ENCODE measurements at places on chromosomes 16 and 17.
A peak's percentile ranks its signal among the peaks of the same experiment; 100 is the strongest.

DNA sequence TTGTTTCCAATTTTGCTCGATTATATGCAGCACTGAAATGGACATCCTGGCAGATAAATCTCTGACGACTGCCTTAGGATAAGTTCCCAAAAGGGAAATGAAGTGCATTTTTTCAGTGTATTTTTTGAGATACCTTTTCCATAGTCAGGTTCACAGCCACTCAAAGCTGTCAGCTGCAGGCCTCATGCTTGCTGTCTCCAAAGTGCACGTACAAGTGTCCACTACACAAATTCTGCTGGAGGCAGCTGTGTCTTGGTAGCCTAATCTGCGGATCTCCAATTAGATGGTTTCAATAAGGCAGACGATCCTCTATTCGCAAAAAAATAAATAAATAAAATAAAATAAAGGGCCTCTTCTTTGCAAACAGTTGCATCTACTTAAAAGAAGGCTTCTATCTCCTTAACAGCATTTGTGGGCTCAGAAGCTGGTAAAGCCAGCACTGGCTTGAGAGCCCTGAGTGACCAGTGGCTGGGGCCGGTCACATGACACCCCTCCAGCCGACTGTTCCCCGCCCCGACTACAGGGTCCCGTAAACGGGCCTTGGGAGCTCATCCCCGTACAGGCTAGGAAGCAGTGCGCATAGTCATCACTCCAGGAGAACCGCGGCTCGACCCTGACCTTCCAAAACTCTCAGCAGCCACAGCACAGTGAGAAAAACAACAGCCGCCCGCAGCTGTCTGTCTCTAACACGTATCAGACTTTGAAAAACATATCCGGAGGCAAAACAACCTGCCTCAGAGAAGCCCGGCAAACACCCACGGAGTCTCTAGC lies 18.8 kb downstream of the RPH3AL start:
- DNase-seq, result no peak

GRCh38 chr16:85838876-85839585 lies 39.5 kb downstream of the COX4I1 start:
- DNase-seq, result no peak

DNA sequence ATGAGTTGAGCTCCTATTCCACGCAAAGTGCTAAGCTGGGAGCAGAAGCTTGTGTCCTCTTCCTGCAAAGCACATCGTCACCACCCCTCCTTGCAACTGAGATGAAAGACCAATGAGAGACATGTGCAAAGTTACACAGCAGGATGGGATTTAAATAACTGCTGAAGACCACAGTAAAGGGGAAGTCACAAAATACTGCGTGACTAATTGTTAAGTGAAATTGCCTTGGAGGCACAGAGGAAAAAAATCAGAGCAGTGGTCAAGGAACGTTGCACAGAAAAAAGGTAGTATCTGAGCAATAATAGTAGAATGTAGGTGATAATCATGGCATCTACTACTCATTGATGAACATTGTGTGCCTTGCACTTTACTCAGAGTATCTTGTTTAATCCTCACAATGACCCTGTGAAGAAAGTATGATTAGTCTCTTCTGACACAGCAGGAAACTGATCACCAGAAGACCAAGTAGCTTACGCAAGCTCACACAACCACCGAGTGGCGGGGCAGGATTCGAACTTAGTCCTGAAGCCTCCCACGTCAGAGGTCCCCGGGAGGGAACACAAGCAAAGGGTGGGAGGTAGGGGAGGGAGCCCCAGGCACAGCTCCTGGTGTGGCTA lies 15.4 kb upstream of the MYO18A start:
- DNase-seq, result no peak

- peak; percentile 88 for DNase-seq
Observed at GRCh38 chr17:45018848-45019711, 32.4 kb downstream of the DCAKD start.

GRCh38 chr17:81094509-81095382 lies 59.8 kb downstream of the BAIAP2 start:
- DNase-seq, result peak; percentile 98

DNA sequence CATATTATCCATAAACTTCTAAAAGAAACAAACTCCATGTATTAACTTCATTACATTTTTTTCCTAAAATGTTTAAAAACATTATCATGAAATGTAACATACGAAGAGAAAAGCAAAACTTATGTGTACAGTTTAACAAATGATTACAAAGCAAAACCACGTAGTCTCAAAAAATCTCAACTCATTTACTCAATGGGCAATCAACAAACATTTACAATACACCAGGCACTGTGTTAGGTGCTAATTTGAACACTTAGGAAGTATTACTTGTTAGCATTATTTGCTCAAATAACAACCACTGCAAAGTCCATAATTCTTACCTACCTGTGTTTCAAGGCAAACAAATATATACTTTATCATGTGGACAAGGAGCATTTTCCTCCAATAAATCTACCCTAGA lies 164.9 kb downstream of the STX8 start:
- DNase-seq, result no peak

DNA sequence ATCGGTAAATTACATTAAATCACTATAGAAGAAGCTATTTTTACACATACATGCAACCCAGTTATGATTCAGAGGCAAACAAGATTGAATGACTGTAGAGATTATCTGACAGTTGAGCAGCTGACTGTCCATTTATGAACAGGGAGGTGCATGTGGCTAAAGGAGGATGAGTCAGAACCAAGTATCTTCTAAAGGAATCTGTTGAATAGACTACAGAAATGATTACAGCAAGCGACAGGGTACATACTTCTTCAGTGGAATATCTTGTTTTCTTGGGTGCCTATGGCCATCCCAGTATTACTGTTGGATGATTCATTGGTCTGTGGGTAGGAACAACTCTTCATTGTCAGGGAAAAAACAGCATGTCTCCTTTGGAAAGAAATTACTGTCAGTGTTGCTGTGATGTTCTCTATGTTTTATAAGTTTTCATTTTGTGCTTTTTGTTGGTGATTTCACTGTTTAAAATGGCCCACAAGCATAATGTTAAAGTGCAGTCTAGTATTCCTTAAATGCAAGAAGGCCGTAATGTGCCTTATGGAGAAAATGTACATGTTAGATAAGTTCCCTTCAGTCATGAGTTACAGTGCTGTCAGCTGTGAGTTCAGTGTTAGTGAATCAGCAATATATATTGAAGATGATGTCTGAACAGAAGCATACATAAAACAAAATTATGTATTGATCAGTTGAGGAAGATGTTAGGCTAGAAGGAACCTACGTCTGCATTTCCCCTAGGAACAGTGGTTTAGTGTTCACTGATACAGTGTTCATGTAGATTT lies 27.0 kb downstream of the CBFB start:
- DNase-seq, result peak; percentile 22

GRCh38 chr16:8474587-8474986 lies 115.7 kb downstream of the TMEM114 start:
- no peak for DNase-seq

DNA sequence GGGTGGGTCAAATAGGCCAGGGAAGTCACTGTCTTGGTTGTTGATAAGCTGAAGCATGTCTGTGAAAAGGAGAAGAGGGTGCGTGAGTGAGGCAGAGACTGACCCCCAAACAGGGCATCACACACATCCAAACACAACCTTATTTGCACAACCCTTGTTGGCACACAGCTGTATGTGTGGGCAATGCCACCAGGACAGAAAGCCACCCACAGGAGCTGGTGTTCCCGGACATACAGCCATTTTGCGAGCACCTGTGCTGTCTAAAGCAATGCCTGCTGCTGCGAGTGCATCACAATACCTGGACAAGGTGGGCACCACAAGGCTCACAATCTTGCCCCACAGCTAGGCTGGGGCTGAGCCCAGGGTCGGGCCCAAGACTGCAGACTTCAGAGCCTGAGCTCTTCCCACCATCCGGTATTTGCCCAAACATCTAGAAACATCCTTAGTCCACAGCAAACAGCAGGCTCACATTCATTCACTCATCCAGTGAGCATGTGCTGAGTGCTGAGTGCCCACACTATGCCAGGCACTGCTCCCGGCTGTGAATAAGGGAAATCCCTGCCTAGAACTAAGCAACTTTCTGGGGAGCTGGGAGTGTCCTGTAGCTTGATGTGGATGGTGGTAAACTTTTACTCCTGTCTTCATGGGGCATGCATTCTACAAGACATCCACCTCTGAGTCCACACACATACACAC lies 16.2 kb downstream of the SREBF1 start:
- no peak for DNase-seq

GRCh38 chr16:89697161-89697615 lies 4.3 kb downstream of the SPATA2L start:
- no peak for DNase-seq

DNA sequence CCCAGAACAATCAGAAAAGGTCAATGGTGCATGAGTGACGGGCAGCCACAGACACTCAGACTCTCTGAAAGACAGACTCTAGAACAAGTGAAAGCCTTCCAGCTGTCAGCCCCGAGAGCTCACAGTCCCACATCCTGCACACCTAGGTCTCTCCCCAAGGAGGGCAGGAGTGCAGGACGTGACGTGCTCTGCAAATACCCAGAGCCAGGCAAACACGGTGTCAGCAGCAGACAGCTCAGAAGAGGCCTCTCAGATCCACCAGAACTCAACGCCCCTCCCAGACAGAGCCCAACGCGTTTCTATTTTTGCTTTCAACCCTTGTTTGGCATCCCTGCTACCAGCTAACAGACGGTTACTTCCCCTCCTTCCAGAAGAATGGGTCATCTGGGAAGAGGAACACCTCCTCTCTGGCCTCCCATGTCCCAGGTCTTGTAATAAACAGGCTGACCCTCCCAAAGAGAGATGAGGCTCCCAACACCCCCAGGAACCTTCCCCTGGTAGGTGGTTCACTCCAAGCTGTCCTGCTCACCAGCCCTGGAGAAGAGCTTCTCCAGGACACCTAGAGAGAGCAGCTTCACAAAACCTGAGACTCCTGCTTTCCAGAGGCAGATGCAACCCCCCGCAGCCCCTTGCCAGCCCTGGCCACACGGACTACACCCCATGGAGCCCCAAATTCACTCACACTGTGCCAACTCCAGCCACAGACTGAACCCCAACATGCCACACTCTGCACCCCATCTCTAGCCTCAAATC lies 7.6 kb downstream of the PITPNM3 start:
- peak; percentile 82 for DNase-seq

DNA sequence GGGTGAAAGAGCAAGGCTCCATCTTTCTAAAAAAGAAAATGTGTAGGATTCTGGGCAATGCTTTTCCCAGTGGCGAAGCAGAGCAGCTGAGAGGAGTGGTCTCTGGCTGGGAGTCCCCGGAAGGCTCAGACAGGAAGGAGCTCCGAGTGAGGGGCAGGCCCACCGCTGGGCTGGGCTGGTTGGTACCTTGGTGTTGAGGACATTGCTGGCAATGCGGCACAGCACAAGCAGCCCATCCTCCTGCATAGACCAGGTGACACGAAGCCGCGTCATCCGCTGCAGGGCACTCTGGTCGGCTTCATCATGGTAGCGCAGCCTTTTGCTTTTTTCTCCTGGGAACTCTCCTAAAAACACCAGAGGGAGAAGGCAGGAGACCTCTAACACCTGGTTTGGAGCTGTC lies 63.9 kb downstream of the GTF3C1 start:
- DNase-seq, result no peak

DNA sequence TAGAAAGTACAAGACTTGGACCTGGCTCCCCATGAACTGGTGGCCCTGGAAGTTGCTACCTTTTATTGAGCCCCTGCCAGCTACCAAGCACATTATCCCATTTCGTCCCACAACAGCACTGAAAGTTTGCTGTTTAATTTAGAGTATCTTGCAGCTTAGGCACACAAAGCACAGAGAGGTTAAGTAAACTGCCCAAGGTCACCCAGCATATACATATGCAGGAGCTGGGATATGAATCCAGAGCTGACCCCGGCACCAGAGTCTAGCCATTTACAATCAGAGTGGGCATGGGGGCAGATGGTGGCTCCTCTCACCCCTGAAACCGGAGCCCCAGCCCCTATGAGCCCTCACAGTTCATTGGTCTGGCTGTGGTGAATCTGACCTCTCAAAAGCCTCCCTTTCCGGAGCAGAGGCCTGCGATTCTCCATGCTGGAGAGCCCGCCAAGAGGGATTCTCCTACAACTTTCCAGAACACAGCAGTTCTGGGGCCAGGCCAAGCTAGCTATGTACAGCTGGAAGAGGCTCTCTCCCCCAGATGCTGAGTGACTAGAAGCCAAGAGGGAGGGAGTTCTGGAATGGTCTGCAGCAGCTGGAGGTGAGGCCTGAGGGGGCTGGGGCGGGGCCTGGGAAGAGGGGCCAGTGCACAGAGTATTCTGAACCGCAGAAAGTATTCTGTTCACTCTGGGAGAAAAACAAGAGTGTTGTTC lies 58.3 kb downstream of the SREBF1 start:
- DNase-seq, result no peak

- peak; percentile 29 for DNase-seq
Observed at GRCh38 chr17:83133302-83134121, 54.1 kb downstream of the METRNL start.

DNA sequence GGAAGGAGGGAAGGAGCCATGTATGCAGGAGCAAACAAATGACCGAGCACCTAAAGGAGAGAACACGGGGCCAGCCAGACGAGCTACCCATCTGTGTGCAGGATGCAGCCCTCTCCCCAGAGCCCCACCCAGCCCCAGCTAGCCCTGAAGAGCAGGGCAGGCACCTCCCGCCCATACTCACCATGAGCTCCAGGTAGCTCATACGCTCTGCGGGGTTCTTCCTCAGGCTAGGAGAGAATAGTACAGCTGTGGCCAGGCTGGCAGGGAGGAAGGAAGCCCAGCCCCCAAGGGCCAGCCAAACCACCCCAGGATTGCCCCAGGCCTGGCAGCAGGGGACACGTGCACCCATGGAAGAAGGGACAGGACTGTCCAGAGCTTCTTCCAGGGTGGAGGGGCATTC lies 81.9 kb downstream of the KCNJ18 start:
- DNase-seq, result no peak

GRCh38 chr17:1162116-1162855 lies 17.5 kb downstream of the ABR start:
- peak; percentile 52 for DNase-seq

- DNase-seq, result peak; percentile 7
Observed at GRCh38 chr17:56908001-56908542, 5.8 kb downstream of the TRIM25 start.

GRCh38 chr17:37276475-37276874 lies 99.3 kb upstream of the C17orf78 start:
- DNase-seq, result peak; percentile 52

GRCh38 chr16:24634919-24635318 lies 94.5 kb upstream of the TNRC6A start:
- no peak for DNase-seq

DNA sequence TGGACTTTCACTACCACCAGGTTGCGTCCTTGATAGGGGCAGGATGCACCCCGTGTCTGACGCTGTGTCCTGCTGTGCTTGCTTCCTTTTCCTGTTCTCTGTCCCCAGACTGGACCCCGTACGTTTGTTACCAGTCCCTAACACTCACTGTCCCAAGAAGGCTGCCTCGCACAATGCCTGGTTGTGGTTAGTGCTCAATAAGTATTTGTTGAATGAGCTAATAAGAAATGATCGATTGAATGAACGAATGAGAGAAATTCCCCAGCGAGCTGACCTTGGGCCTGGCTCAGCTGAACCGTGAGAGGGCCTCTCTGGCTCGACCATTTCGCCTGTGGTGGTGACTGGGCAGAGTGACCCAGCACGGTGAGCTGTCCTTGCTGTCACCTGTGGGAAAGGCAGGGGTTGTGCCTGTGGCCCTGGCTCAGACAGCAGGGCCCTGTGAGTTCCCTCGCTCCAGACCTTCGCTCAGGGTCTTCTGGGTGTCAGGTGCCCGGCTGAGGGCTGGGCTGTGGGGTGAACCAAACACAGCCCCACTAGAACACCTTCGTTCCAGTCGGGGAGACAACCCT lies 20.9 kb downstream of the CMIP start:
- DNase-seq, result no peak
